ENCODE measurements at places on chromosomes 3 and 15.
A peak's percentile ranks its signal among the peaks of the same experiment; 100 is the strongest.

- no peak for DNase-seq
These were observed 293.1 kb downstream of the GBE1 start for GRCh38 chr3:81468391-81468790.

GRCh38 chr15:92385096-92385495 is 8.6 kb upstream of the ST8SIA2 start:
- no peak for DNase-seq

DNA sequence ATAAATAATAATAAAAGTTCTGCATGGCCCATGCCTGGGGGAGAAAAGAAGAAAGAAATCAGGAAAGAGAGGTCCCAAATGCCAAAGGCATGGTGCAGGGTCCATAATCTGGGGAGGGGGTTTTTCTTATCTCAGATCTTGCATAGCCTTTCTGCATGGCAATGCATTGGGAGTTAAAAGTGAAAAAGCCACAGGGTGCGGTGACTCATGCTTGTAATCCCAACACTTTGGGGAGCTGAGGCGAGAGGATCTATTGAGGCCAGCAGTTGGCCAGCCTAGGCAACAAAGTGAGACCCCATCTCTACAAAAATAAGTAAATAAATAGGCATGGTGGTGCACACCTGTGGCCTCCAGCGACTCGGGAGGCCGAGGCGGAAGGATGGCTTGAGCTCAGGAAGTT is 76.8 kb upstream of the GATA2 start:
- no peak for DNase-seq

DNA sequence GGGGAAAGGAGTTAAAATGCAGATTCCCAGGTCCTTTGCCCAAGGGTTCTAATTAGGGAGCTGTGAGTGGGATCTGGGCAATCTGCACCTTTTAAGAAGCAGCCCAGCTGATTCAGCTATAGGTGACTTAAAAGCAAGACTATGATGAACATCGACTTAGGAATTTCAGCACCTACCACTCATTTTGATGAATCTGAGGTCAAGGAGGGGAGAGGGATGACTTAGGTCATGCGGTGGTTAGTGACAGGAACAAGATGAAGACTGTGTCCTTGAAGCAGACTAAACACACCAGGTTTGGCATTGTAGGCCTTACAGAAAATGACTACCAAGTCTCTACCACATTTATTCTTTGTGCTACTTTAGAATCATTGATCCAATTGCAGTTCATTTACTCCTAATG is 196.3 kb downstream of the DTWD1 start:
- no peak for DNase-seq

DNA sequence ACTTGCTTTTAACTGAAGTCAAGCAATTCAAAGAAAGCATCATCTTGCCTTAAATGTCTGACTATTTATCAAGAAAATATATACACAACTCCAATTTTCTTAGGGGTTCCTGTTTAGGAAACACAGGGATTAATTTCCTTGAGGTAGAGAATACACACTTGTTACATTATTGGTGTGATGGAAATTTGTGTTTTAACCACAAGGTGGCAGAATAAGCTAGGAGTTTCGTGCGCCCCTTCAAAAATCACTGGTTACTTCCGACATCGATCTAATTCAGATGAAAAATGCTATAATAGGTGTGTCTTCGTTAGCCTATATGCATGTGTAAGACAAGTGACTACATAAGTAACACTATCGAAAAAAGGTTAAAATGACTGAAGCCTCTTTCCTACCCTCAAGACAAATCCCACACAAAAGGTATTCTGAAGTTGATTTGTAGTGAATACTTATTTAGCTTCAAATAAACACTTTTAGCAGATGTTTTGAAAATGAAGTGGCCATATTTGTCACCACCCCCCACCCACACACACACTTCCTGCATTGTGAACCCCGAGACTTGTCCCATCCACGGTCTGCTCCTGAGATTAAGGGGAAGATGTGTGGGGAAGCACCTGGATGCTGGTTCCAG is 246.5 kb downstream of the ROBO1 start:
- no peak for DNase-seq

DNA sequence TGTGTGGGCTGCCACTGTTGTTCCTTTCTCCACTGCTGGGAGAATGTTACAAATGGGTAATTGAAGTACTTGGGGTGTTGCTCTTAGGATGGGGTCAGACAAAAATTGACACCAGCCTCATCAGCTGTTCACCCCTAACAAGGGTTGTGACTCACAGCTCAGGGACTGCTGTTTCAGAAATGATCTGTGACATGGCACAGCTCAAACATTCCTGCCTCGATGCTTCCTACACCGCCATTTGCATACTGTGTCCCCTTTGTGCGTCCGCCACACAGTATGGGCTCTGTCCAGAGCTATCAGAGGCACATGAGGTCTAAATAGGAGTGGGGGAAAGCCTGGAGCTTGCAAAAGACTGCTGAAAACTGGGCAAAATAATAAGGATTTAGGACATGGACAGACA is 43.9 kb downstream of the CCNL1 start:
- no peak for DNase-seq

DNA sequence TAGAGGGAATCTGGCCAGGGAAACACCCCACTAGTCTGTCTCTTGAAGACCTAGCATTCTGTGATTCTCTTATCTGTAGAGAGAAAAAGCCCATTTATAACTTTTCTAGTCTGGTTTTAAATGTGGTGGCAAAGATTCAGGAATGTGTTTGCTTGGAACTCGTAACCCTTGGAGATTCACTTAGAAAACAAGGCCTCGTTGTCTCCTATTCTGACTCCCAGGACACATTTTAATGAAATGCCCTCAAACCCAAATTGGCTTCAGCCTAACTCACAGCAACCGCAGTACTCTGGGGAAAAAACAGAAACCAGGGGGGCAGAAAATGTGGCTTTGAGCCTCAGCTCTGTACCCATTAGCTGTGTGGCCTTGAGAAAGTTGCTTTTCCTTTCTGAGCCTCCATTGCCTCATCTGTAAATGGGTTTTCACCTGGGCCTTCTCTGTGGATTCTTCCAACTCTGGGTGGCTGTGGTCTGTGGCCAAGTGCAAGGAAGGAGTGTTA is 36.5 kb downstream of the RPLP1 start:
- no peak for DNase-seq

GRCh38 chr15:27723821-27724220 is 375.3 kb downstream of the OCA2 start:
- DNase-seq = no peak

- no peak for DNase-seq
These were observed 136.0 kb upstream of the RAP2B start for GRCh38 chr3:153026026-153026425.

DNA sequence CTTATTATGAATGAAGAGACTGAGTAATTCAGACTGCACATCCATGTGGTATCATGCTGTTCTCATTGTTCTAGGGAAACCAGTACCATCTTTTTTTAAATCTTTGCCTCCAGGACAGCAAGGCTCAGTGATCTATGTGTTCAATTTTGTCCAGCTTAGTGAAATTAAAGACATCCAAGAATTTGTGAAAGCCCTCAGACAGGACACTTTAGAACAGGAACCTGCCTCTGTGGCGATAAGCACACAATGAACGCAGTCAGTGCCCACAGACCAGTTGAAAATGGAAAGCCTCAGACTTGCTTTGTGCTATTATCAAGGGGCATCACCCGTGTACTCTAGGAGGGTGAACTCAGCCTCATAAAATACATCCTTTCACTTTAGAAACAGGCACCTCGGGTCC is 20.1 kb downstream of the EID1 start:
- no peak for DNase-seq

- no peak for DNase-seq
These were observed 159.2 kb downstream of the CHST2 start for GRCh38 chr3:143278721-143279120.

- DNase-seq = peak; percentile 66
These were observed 74.1 kb downstream of the LRTM1 start for GRCh38 chr3:54853573-54854404.

GRCh38 chr3:111924283-111924682 is 54.5 kb upstream of the ABHD10 start:
- no peak for DNase-seq

- peak; percentile 28 for DNase-seq
These were observed 1.2 kb downstream of the MEX3B start for GRCh38 chr15:82044373-82045178.

DNA sequence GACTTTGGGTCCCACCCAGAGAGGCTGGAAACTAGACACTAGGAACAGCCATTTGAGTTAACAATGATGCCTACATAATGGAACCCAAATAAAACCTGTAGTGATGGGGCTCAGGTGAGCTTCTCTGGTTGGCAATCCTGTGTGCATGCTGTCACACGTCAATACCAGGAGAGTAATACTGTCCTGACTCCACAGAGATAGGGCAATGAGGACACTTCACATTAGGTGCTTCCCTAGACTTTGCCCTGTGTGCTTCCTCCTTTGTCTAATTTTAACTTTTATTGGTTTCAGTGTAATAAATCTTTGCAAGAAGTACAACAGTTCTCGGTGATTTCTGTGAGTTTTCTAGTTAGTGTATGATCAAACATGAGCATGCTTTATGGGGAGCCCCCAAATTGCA is 281.8 kb upstream of the ARRDC4 start:
- no peak for DNase-seq

- DNase-seq = no peak
These were observed 14.7 kb upstream of the MBNL1 start for GRCh38 chr3:152254041-152254440.

DNA sequence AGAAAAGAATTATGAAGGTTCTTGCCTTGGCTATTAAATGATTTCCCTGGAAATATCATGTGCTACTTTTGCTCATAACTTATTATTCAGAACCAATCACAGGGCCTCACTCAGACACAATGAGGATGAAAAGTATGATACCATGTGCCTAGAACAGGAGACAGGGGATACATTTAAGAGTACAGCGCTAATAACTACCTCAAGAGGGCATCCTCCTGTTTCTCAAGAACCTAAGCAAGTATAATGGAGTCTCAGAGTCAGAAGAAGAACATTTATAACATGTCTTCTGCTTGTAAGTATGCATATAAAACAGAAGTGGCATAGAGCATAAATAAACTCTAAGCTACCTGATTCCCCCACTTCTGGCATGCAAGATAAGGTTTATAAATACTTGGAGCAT is 125.4 kb upstream of the MME start:
- no peak for DNase-seq

GRCh38 chr3:37545479-37545878 is 316.2 kb upstream of the CTDSPL start:
- DNase-seq = no peak

DNA sequence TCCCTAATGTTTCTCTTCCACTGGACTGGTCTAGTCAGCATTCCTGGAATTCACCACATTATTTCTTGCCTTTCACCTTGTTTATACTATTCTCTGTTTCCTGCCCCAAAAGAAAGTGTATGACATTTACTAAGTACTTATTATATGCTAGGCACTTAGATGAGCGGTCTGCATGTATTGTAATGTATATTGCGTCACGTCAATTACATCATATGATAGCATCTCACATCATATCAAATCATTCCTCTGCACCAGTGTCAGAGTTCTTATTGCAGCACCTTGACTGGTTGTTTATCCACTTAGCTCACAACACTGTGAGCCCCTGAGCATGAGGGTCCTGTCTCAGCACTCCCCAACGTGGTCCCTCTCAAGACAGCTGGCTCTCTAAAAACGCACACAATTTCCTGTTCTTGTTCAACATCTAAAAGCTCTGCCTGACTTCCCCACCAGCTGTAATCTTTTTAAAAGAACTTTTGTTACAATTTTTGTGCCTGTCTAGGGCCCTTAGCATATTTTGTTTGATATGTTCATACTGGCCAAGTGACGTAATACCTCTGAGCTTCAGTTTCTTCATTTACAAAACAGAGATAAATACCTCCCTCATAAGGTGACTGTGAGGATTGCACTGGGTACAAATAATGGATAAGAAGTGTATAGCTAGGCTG is 58.8 kb downstream of the ARHGAP31 start:
- DNase-seq = no peak

- DNase-seq = no peak
These were observed 2.3 kb upstream of the SLC51B start for GRCh38 chr15:65042776-65043327.

GRCh38 chr3:34109021-34109420 is 310.6 kb downstream of the PDCD6IP start:
- no peak for DNase-seq

DNA sequence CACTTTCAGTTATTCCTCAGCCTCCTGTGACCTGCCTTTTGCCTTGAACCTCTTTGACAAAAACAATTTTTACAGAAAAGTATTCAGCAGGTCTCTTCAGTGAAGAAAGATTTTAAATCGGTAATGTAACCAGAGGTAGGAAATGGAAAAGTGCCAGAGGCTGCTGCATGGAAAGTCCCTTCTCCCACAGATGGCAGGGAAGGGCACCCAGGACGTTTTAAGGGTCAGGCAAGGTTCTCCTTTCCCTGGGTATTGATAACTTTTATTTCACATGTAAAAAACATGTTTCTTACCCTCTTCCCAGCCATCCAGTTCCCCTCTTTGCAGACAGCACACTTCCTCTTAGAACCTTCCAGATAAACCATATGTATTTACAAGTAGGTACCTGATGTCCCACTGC is 185.6 kb downstream of the OR4M2 start:
- DNase-seq = no peak

DNA sequence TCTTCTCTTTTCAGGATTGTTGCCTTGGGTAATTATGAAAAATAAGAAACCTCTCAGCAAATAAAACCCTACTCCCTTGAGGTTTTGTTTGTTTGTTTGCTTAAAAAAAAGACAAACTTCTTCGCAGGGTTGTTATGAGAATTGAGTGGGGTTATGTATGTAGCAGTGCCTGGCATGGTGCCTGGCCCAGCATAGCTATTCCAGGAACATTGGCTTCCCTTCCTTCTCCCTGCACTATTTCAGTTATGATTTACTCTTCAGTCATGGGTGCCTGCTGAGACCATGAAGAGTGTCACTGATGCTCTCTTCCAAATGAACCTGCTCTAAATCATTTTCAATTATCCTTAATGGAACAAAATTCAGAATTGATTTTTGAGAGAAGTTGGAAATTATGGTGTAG is 283.5 kb upstream of the ROPN1 start:
- DNase-seq = no peak

- peak; percentile 27 for DNase-seq
These were observed 2.1 kb downstream of the RNF168 start for GRCh38 chr3:196501316-196502044.

DNA sequence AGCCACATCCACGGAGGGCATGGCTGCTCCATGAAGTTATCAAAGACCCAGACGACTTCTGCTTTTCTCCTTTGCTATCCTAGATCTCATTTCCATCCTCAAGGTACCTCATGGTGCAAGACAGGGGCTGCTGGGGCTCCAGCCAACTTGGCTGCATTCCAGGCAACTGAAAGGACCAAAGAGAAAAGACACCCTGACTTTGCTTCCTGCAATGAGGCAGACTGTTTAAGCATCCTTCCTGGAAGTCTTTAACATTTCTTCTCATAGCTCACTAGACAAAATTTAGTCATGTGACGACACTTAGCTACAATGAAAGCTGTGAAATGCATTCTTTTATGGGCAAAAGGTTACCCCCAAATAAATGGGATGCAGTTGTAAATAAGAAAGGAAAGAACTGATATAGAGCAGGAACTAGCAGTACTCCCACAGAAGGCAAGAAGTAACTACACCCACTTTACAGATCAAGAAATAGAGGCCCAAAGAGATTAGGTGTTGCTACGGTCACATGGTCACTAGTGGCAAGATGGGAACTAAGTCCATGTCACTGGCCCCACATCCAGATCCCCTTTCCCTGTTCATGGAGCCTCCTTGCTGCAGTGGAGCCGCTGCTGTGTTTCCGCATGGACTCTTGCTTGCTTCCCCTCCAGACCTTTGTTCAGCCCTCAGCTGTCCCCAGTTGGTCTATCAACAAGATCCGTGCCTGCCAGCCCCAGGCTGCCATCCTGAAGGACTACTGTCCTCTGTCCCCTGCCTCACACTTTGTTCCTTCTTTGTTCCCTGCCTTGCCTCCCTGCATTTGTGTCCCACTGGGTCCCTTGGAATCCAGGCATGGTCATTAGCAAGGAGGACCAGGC is 107.0 kb downstream of the XXYLT1 start:
- DNase-seq = no peak

- DNase-seq = peak; percentile 6
These were observed 48.7 kb downstream of the NMNAT3 start for GRCh38 chr3:139629033-139629432.
